Umbilical cord (tissue), 2 donors: ENCODE measurements at places on chromosomes 12 and 14.

GRCh38 chr12:107929436-107929835 lies 154.9 kb downstream of the ASCL4 start:
- DNase-seq: peak; percentile 38

DNA sequence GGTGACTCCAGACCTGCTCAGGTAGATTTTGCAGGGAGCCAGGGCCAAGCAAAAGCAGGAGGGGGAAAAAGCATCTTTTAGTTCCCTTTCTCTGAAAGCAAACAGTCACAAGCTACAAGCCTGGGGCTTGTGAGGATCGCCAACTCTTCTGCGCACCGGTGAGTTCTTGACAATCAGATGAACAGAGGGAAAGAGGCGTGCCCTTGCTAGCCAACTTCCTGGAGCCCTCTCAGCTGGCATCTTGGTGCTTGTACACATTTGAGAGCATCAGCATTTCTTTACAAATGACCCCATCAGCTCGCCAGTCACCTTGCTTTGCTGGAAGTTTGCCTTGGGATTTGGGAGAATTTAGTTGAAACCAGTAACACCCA lies 55.5 kb downstream of the ZNF664 start:
- DNase-seq: no peak

- DNase-seq: no peak
Observed at GRCh38 chr12:26488351-26488750, 293.0 kb downstream of the SSPN start.

DNA sequence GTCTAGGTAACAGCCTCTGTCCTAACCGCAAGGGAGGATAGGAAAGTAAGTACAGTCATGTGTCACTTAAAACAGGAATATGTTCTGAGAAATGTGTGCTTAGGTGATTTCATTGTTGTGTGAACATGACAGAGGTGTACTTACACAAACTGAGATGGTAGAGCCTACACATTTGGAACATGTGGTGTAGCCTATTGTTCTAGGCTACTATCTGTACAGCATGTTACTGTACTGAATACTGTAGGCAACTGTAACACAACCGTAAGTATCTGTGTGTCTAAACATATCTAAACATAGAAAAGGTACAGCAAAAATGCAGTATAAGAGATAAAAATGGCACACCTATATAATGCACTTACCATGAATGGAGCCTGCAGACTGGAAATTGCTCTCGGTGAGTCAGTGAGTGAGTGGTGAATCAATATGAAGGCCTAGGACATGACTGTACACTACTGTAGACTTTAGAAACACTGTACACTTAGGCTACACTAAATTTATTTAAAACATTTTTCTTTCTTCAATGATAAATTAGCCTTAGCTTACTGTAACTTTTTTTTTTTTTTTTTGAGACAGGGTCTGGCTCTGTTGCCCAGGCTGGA lies 13.2 kb upstream of the MDM2 start:
- no peak for DNase-seq

- no peak for DNase-seq
Observed at GRCh38 chr12:92301356-92301755, 155.7 kb upstream of the BTG1 start.

- no peak for DNase-seq
Observed at GRCh38 chr12:108635201-108635996, 1.7 kb upstream of the SELPLG start.

- DNase-seq: no peak
Observed at GRCh38 chr12:120138366-120138765, 21.8 kb upstream of the RAB35 start.

DNA sequence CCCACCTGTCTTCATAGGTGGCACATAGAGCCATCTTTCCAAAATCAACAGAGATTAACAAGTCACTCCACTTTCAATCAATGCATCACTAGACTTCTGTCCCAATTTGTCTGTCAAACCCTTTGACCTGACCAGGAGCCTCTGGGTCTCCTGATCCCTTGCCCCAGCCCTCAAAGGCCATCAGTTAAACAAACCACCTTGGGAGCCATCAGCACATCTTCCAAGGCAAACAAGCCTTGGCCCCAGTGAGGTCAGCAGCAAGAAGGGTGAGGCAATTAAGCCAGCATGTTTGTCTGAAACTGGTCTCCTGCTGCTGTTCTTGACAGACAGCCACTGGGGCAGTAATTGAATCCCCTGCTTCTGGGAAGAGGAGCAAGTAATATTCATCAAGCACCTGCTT lies 742.8 kb upstream of the TBX3 start:
- DNase-seq: no peak

DNA sequence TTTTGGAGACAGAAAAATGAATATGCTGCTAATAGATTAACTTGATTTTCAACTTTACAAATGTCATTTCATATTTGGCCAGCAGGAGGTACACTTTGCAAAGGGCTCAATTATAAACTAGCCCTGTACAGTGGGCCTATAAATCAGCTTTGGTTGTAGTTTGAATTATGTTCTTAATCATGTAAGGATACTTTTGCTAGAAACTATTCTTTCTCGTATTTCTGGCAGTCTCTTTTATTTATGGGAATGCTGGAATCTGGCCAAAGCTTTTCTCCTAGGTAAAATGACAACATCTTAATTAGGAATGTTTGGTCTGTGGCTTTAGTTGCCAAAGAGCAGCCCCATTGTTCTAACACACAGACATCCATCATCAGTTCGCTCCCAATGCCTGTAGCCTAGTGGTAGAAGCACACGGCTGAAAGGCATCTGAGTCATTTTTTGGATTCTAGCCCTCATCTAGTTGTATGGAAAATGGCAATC lies 1322.3 kb upstream of the SEL1L start:
- peak; percentile 86 for DNase-seq

DNA sequence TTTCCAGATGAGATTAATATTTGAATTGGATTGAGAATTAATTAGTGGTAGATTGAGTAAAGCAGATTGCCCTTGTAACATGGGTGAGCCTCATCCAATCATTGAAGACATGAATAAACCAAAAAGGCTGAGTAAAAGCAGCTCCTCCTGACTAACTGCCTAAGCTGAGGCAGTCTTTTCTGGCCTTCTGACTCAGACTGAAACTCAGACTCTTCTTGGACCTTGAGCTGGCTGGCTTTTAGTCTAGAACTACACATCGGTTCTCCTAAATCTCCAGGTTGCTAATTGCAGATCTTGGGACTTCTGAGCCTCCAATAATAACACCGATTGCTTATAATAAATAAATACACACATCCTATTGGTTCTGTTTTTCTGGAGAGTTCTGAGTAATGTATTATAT lies 24.0 kb downstream of the FKBP11 start:
- no peak for DNase-seq

DNA sequence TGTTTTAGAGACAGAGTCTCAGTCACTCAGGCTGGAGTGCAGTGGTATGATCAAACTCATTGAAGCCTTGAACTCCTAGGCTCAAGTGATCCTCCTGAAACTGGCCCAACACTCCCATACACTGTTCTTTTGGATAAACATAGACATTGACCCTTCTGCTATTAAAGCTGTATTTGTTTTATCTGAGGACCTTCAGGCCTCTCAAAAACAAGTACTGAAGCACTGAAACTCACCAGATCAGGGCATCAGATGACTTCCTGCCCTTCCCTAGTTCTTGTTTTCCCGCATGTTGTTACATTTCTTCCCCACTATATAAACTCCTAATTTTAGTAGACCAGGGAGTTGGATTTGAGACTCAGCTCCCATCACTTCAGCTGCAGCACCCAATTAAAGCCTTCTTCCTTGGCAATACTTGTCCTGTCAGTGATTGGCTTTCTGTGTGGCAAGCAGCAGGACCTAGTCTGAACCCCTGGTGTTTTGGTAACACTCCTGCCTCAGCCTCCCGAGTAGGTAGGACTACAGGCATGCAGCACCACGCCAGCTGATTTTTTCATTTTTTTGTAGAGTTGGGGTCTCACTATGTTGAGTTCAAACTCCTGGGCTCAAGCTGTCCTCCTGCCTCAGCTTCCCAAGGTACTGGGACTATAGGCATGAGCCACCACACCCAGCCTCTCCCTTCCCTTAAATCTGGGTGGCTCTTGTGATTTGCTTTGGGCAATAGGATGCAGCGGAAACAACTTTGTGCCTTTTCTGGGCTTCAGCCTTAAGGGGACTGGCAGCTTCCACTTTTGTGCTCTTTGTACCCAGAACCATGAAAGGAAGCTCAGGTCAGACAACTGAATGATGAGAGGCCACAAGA lies 12.5 kb upstream of the IFT81 start:
- no peak for DNase-seq

DNA sequence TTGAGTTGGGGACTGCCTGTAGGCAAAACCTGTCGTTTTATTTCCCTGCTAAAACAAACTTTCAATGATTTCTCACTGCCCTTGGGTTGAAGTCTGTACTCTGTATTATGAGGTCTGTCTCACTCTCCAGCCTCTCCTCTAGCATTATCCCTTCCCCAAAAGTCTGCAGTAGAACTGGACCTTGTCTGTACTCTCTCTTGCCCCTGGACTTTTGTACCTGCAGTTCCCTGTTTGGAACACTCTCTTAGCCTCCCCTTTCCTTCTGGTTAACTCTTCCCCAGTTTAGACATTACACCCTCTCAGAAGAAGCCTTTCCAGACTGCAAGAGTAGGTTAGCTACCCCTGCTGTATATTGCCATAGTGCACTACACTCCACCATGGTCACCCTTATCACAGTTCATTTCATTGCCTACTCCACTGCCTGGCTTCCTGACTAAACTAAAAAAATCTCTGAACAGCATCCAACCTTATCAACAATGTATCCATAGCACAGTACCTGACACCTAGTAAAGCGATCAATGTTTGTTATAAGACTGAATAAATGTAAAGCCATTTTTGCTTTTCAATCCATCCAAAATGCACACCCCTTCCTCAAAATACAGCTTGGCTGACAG lies 3.6 kb upstream of the AJUBA start:
- no peak for DNase-seq

DNA sequence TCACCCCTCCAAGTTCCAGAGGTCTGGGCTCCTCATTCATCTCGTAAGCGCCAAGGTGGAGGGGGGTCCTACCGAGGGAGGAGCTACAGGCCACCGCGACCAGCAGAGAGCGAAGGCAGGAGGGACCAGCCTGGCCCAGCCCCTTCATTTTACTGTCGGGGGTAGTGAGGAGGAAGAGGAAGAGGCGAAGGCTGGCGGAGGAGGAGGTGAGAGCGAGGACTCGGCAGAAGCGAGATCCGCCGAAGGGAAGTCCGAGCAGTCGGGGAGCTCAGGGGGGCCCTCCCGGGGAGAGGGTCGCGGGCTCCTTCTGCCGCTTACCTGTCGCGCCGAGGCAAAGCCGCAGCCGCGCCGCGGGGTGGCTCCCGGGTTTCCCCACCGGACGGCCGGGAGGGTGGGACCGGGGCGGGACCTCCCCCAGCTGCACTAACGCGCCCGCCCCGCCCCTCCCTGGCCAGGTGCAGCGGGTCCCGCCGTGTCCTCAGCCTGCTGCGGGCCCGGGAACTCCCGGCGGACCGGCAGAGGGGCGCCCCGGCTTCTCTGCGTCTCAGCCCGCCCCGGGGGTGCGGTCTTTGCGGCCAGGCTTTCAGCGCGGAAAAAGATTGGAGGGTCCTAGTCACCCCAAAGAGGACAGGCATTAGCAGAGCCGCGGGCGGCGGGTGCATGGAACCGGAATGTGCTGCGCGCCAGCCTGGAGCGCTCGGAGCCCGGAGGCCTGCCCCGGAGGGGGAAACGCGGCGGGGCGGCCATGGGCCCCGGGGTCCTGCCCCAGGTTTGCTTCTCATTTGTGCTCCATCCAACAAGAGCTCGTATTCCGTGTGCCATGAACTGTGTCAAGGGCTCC lies at the start of gene GALNT6:
Gene GALNT6, minus strand, starts transcription at position 124 of the 841 bp plus-strand sequence. CDS start 11,625 bp downstream, outside the sequence.
- peak; percentile 44 for DNase-seq

- DNase-seq: peak; percentile 88
Observed at GRCh38 chr12:51863933-51864832, 15.7 kb upstream of the FIGNL2 start.

DNA sequence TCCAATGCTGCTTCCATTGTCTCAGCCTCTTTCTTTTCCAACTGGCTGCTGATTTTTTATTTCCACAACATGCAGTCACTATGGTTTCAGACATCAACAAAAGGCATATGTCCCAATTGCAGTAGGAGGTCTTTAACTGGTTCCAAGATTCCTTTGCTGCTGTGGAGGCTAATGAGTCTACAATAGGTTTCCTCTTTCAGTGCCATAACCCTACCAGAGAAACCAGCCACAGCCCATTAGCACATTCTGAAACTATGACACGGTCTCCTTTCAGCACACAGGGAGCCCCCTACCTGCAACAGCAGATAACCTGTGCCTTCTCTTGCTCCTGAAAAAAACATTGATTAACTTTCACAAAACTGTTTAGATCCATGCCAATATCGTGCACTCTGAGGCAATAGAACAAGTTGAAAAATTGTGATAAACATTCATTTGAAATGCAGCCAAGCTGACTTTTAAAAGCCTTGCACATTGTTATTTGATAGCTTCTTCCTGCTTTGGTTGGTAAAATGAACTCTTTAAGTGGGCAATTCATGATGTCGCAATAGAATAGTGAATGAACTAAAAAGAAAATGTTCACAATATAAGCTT lies 32.4 kb downstream of the PLEKHG7 start:
- DNase-seq: peak; percentile 37

DNA sequence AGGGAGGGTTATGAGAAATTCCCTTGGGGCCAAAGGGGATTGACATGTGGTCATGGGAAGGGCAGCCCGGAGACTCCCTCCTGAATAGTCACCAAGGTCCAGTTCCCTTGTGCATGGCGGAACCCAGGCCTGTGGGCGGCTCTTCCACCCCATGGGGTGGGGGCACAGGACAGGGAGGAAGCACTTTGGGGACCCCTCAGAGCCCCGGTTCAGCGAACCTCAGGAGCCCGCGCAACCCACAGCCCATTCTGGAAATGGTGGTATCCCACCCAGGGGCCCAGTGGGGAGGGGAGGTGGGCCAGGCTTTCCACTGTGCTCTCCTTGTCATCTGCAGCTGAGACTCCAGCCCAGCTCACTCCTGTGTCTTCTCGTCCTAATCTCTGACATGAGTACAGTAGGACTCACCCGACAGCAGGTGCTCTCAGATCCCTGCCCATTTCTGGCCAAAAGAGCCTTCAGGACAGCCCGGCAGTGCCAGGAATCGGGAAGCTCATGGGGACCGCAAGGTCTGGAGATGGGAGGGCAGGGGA lies 255.2 kb upstream of the SFSWAP start:
- DNase-seq: no peak

GRCh38 chr12:11813438-11813813 lies 164.0 kb downstream of the ETV6 start:
- DNase-seq: no peak

GRCh38 chr12:107349008-107349747 lies 255.8 kb upstream of the CRY1 start:
- no peak for DNase-seq

GRCh38 chr12:131816495-131816894 lies 11.7 kb upstream of the MMP17 start:
- no peak for DNase-seq

- no peak for DNase-seq
Observed at GRCh38 chr12:89494411-89495231, 30.0 kb downstream of the GALNT4 start.

GRCh38 chr12:42021469-42021868 lies 123.2 kb downstream of the GXYLT1 start:
- peak; percentile 21 for DNase-seq

GRCh38 chr14:105605464-105606304 lies 79.3 kb downstream of the TMEM121 start:
- DNase-seq: no peak

GRCh38 chr12:92987846-92988621 lies 58.9 kb upstream of the EEA1 start:
- peak; percentile 36 for DNase-seq

- DNase-seq: no peak
Observed at GRCh38 chr12:115640929-115641328, 636.6 kb downstream of the MED13L start.
